ENCODE measurements at places on chromosomes 12 and 14.
A peak's percentile ranks its signal among the peaks of the same experiment; 100 is the strongest.

DNA sequence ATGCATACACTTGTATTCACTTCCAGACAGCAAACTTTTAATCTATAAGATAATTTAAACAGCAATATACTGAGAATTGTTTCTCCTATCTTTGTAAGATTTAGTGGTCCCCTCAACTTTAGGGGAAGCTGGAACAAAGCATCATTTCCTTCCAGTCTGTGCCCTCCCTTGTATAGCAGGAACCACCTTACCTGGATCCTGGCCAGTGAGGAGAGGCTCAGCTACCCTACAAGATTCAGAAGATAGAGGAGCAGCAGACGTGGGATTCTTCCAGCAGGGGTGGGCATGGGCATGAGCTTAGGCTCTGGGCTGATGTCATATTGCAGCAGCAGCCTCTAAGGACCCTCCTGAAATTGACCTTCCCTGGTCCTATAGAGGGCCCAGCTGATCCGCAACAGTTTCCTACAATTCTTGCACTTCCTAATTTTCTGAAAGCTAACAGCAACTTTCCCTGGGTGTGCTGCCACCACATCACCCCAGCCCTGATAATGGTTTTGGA, 21.3 kb downstream of the MOK start:
- no peak for DNase-seq

DNA sequence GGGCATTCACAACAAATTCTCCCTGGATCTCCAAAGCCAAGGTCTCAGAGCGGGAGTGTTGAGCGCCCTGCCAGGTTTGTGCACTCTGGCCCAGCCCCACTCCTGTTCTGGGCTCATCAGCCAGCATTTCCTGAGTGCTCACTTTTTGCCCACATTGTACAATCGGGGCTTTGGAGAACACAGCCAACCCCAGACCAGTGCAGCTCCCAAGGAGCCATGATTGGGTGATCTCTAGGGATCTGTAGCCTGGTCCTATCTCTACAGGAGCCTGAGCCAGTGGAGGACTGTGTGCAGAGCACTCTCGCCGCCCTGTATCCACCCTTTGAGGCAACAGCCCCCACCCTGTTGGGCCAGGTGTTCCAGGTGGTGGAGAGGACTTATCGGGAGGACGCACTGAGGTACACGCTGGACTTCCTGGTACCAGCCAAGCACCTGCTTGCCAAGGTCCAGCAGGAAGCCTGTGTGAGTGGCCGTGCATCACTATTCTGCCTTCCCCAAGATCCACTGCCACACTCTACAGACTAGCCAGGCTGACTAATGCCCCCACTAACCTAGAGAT, 2.8 kb downstream of the ARHGEF40 start:
- DNase-seq, result no peak

DNA sequence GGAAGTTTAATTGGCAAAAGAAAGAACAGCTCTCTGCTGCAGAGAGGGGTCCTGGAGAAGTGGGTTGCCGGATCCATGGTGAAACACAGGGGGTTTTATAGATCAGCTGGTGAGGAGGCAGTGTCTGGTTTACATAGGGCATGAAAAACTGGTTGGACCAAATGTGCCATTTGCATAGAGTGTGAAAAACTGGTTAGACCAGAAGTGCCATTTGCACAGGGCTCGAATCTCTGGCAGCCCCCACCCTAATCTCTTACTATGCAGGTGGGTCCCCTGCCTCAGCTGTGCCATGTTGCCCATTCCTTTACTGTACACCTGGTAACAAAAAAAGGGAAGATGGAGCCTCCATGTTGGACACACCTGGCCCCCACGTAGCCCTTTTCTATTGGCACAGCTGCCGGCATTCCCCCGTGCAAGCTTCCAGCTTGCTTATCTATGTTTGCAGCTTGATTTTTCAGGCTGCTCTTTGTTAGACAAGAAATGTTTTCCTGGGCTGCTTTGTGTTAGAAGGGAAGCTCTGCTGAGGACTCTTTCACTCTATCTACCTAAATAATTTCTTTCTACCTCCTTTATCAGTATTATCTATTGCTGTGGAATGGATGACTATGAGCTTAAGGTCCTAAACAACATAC, 61.1 kb upstream of the TMEM132D start:
- no peak for DNase-seq

GRCh38 chr12:15982471-15982870, 71.3 kb downstream of the DERA start:
- DNase-seq, result peak; percentile 39

DNA sequence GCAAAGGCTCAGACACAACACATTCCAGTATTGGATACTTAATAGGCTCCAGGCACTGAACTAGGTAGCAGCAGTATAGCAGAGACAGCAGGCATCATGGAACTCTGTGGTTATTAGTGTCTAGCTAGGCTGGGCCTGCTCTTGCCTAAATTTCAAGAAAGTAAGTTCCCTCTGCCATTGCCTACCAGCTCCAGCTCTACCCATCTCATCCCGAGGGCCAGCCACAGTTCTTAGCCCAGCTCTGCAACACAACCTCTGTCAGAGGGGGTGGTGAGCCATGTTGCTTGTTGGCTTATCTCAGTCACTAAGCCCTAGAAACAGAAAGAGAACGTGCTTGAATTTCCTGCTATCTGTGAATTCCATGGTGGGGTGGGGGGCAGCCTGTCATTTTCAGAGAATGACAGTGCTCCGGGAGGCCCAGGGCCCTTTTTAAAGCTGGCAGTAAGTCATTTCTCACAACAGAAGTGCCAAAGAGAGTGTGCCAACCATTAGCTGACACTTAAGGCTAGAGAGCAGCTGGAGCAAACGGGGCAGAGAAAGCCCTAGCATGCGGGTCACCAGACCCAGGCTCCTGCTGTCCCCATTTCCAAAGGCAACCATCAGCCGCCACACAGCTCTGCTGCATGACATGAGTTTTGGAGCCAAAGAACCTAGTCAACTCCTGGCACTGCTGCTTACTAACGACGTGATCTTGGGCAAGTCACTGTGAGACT, 105.9 kb downstream of the PRMT8 start:
- DNase-seq, result no peak

- no peak for DNase-seq
These were observed 405.2 kb upstream of the TBX3 start for GRCh38 chr12:115088995-115089841.

GRCh38 chr12:9387450-9387849, 179.3 kb upstream of the PZP start:
- no peak for DNase-seq

- DNase-seq, result no peak
These were observed 241.5 kb downstream of the BCL11B start for GRCh38 chr14:99030454-99030853.

DNA sequence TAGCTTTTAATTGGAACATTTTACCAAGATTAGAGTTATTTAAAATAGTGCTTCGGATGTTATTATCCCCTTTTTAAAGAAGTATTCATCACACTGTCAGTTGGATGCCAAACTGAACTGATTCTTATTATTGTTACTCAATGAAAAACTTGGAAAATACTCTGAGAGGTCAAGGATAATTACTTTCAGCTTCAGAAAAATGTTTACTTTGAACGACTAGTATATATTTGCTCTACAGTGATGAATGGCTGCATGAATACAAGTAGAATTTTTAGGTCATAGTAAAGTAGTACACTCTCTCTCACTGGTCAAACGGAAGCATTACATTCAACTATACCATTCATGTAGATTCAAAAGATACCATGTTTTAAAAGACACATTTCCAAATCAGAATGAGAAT, 269.2 kb downstream of the CCDC91 start:
- no peak for DNase-seq

- no peak for DNase-seq
These were observed 220.0 kb upstream of the EGLN3 start for GRCh38 chr14:34170882-34171281.

DNA sequence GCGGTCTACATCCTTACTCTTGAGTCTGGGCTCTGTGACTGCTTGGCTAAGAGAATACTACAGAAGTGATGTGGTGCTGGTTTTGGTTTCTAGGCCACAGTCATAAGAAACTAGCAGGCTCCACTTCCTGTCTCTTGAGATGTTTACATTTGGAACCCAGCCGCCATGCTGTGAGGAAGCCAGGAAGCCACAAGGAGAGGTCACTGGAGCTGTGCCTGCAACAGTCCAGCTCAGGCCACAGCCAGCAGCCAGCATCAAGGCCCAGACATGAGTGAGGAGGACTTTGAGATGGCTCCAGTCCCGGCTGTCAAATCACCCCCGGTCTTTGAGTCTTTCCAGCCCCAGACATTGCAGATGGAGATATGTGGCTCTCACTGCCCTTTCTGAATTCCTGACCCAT, 12.9 kb upstream of the FAM181A start:
- DNase-seq, result no peak

DNA sequence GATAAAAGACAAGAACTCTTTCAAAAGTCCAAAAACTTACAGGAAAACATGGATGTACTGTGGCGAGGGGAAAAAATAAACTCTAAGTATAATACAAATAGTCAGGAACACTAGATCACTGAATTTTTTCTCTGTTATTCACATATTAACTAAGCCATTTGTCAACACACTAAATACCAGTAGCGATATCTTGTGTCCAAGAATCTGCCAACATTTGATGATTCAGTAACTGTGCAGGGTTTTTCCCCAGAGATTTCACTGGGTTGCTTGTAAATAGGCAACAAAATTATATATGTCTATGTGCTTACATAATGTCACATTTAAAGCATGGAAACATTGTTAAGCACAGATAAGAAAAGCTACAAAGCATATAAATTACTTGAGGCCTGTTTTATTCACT, 205.9 kb downstream of the KIF21A start:
- no peak for DNase-seq

DNA sequence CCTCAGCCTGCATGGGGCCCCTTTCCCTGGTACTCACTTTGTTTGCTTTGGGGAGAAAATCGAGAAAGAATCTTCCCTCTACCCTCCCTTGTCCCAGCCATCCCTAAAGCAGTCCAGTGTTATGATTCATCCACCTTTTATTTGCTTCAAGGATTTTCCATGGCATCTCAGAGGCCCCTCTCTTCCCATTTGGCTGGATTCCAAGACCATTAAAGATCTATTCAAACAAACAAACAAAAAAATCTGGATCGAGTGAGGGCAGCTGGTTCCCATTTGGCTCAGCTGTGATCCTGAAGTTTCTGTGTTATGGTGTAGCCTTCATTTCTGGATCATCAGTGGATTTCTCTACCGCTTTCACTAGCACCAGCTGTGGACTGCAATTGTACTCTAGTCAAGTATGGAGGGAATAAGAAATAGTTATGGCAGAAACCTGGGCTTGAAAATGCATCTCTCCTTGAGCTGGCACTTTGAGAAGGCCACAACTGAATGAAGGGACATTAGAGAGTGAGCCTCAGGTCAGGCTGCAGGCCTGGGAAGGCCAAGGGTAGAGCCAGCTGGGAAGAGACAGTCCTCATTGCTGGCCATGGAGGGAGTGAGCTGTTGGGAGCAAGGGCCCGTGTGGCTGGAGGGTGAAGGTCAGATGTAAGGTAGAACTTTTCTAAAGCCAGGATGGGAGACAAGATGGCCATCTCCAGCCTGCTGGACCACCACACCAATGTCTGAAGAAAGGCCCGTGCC, 13.7 kb downstream of the KRT71 start:
- peak; percentile 12 for DNase-seq

GRCh38 chr12:21985155-21985554, 43.9 kb upstream of the ABCC9 start:
- no peak for DNase-seq

DNA sequence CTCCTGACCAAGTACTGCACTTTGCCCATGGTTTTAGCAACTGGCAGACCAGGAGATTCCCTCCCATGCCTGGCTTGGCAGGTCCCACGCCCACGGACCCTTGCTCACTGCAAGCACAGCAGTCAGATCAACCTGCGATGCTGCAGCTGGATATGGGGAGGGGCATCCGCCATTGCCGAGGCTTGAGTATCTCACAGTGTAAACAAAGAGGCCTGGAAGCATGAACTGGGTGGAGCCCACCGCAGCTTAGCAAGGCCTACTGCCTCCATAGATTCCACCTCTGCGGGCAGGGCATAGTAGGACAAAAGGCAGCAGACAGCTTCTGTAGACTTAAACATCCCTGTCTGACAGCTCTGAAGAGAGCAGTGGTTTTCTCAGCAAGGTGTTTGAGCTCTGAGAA, 479.8 kb downstream of the FUT8 start:
- no peak for DNase-seq

DNA sequence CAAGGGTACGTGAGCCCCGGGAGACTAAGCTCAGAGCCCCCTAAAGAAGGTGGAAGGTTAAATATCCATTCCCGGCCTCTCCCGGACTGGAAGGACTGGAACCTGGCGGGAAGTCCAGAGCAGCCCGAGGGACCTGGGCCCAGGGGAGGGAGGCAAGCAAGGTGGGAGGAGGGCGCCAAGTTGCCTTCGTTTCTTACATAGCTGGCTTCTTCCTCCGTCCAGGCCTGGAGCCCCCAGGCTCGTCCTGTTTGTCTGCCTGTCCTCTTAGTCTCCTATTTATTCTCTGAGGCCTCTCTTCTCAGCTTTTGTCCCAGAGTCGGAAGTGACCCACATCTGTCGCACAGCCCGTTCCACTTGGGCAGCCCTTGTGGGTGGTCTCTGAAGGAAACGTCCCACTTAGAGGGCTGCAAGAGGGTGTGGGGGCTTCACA, 745 bp downstream of the PCK2 start:
- no peak for DNase-seq

DNA sequence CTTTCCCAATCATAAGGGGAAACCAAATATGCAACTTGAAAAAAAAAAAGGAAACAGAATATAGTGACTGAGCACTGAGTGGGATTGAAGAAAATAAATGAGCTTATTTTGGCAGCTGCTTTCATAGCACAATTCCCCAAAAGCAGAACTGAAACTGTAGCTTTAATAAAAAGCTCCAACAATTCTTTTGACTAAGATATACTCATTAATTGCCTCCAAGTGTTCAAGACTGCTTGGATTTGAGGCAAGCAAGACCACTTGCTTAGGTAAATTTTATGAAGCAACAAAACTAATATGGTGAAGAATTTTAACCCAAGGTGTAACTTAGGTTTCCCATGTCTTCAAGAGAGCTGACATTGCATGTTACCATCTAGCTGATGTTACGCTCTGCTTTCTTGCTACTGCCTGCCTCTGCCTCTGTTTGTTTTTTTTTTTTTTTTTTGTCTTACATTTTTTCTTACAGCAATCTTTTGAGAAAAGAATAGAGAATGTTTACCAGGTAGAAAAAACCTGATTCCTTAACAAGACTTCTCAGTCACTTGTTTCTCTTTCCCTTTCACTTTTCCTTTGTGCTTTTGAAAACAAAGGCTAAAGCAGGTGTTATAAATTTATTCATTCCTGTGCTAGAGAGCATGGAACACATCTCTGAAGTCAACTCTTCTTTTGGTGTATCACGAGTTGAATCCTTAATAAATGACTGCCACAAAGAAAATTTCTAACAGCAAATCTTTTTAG, 134.4 kb downstream of the BCAT1 start:
- no peak for DNase-seq
